ENCODE measurements at places on chromosomes 13 and 19.

DNA sequence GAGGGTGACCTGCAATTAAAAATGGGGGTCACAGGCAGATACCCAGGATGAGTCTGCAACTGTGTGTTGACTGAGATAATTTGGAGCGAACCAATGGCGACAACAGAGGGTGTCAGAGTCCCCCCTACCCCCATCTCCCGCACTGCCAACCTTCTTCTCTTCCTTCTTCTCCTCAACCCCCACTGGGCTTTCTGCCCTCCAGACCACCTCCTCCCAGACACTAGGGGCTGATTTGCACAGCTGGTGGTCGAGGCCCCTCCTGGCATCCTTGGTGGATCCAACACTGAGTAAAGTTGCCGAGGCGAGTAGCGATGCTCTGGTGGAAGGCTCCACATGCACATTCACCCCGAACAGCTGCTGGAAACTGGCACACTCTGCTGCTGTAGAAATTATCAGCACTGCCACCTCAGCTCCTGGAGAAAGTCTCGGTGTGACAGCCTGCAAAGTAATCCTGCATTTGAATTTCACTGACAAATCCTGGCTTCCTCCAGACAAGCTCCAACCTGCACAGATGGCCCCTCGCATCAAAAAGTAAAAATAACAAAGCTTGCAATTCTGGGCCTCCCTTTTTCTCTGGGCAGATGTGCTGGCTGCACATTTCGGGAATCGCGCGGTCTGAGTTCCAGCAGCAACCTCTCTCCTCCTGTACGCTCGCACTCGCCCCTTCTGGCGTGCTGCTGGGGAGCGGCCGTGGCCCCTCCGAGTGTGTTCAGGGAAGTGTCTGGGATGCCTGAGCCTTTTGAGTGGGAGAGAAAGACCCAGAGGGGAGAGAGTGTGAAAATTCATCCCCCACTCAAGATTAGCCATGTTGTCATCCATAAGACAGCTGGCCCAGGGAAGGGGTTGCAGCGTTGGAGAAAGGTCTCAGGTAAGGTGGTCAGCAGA lies 28.5 kb downstream of the CCNE1 start:
- DNase-seq, result no peak

DNA sequence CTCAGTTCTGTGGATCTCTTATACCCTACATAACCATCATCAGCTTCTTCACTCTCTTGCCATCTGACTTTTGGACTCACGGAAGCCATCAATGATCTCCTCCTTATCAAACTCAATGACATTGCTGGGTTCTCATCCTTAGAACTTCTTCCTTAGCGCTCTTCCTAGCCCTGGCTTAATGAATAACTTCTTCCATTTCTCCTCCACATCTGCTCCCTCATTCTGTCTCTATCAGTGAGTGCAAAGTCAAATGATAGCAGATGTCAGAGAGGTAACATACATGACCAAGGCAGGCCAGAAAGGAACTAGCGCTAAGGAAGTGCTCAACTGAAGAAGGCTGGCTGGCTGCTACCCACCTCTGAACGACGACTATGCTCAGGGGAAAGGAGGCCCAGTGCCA lies 449.8 kb downstream of the COG6 start:
- no peak for DNase-seq

DNA sequence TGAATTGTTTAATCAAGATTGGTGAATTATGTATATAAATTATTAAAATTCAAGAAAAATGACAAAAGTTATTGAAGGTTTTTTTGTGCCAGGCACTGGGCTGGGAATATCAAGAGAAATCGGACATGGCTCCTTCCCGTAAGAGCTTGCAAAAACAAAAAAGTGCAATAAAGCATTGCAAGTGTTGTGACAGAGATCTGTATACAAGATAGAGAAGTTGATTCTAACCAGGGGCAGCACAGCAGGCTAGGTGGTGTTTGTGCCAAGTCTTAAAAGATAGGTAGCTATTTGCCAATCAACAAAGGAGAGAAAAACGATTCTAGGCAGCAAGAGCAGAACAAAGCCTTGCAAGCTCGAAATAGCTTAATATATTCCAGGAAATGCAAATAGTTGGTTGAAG lies 123.7 kb upstream of the WASF3 start:
- no peak for DNase-seq

DNA sequence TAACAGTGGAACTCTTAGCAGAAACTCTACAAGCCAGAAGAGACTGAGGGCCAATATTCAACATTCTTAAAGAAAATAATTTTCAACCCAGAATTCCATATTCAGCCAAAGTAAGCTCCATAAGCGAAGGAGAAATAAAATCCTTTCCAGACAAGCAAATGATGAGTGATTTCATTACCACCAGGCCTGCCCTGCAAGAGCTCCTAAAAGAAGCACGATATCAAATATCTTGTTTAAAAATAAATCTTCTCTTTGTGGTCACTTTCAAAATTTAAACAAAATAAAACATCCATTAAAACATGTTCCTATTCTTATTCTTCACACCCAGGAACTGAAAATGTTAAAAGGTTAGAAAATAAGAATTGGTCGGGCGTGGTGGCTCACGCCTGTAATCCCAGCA lies 13.7 kb downstream of the MICU2 start:
- DNase-seq, result no peak

DNA sequence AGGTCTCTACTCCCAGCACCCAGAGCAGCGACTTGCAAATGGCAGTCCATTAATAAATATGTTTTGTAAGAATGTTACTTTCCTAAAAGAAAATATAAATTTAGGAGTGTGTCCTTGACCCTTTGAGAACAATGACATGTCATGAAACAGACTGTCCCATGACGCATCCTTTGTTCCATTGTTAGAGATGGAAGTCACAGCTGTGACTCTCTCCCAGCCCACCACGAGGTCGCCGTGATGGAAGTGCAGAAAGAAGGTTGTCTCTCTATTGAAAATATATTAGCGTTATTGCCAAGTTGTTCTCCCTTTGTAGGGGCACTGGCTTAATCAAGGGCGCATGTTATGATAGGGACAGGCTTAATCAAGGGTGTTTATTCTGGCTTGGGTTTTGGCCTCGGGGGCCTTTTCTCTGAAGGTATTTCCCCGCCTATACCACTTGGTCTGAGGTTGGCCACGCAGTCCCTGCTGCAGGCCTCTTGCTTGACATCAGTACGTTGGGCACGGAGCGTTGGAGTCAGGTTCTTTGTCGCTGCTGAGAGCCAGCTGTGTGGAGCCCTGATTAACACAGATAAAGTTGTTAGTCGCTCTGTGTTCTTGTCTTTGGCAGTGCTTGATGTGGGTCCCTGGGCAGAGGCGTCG lies 126.7 kb upstream of the ZNF536 start:
- DNase-seq, result no peak

GRCh38 chr19:48861313-48861712 lies 7.1 kb downstream of the PLEKHA4 start:
- DNase-seq, result no peak

- no peak for DNase-seq
Measured at GRCh38 chr13:40145139-40145538, 489.7 kb downstream of the COG6 start.

GRCh38 chr19:46250076-46250735 lies 20.7 kb downstream of the IGFL1 start:
- no peak for DNase-seq

DNA sequence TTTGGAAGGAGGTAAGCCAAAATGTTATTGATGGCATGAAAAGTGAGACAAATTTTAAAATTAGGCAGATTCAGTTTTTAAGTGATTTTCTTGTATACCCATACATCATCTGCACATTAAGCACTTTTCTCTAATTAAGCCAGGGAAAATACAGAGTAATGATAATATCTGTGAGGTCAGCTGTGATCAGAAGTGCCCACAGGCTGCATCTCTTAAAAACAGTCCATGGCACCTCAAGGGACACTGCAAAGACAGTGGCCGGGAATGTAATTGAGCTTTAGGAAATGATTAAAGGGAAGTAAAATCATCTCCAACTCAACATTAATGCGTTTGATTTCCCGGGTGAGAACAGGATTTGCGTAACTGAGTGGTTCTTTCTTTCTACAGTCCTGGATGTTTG lies 2.0 kb downstream of the COL4A1 start:
- no peak for DNase-seq

All from NCI-H1436 treated with DMSO at 0.1 percent for 48 hours (cell line).